Upper lobe of left lung (tissue), 6 donors: ENCODE measurements at places on chromosomes 2 and 18. TPM values are rescaled to one million over a fixed set of nuclear protein-coding genes. Genes with fewer than 3 reads are reported as not detected.

GRHL1 gene
- total RNA-seq, result 18.0 TPM

TAF4B gene
- 9.7 TPM for total RNA-seq

WDSUB1 gene
- 15.4 TPM for total RNA-seq

TWSG1 gene
- total RNA-seq, result 7.3 TPM

CTAGE1 gene
- total RNA-seq, result not detected

LDLRAD4 gene
- total RNA-seq, result 25.2 TPM

GKN1 gene
- total RNA-seq, result not detected

CD8A gene
- total RNA-seq, result 4.7 TPM

RNU2-63P gene
- total RNA-seq, result not detected

ZNF396 gene
- total RNA-seq, result 1.8 TPM

AKAIN1 gene
- not detected for total RNA-seq
